Ovary (tissue), 10 donors: ENCODE measurements at places on chromosomes 3 and 15.

DNA sequence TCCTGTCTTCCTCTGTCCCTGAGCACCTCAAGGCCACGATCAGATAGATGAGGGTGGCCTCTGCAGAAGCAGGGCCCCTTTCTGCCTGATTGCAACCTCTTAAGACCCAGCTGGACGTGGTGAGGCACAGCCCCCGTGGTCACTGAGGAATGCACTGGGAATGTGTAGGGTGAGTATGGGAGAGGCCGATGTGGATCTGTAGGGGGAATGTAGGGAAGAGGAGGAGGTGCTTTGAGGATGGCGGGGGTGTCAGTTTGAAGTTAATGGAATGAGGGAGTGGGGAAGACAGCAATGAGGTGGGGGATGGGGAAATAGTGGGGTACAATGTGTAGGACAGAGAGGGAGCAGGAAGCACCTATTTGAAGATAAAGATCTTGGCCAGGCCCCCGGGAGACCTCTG lies 785 bp upstream of the IQCF5 start:
- no peak for DNase-seq

DNA sequence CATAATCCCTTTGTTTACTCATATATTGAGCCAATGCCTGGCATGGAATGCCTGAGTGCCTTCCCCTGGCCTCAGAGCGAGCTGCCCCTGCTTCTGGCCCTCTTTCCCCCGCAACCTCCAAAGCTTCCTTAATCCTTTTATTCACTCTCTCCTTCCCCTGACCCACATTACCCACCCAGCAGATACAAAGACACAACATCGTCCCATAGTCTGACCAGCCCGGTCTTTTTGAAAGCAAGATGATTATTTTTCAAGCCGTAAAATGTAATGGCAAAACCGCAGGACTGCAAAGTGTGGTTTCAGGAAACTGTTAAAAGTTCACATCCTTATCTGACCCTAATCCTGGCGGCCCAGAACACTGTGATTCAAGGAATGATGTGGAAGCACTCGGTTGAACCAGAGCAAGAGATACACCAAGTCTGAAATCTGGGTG lies 78.4 kb upstream of the LRTM1 start:
- no peak for DNase-seq

DNA sequence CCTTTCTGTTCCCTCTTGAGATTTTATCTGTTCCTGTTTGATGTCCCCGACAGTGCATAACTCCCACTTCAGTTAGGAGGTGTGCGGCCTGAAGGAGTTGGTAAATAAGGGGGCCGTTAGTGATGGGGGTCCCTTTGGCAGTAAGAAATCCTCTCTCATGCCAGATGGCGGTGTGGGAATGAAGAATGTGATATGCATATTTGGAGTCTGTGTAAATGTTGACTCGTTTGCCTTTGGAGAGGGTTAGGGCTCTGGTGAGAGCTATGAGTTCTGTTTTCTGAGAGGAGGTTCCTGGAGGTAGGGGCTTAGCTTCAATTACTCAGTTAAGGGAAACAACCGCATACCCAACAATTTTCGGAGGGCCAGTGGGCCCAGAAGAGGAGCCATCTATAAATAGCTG lies 38.8 kb upstream of the RNF7 start:
- no peak for DNase-seq

DNA sequence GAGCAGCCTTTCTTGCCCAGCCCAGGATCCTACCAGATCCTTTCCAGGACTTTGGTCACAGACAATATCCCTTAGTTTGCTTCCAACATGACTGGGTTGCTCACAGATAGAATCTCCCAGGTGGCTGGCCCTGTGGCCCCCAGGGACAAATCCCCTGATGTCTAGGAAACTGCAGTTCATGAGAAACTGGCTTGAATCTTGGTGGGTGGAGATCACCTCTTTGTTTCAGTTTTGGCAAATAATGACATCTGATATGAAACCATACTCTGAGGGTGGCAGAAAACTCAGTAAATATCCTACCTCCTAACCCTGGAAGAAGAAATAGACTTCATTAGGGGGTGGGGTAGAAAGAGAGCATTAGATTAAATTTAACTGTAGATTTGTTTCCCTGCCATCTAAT lies 44.1 kb upstream of the PFN2 start:
- DNase-seq = no peak

DNA sequence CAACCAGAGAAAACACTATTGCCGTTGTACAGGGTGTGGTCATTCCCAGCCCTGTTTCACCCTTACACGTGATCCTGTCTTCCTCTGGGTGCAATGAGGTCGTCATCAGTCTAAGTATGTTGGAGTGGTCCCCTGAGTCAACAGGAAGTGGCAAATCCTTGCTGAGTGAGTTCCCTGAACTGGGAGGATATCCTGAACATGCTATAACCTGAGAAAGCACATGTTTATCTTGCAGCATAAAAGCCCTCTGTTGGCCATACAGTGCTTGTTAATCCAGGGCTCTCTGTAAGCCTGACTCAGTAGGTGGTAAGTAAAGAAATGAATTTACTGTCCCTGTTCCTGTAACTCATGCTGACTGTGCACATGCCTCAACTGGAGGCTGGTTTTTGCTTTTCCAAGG lies 477.8 kb upstream of the RGMA start:
- DNase-seq = no peak

GRCh38 chr15:68379759-68380290 lies 52.1 kb downstream of the ITGA11 start:
- DNase-seq = no peak

- no peak for DNase-seq
Measured at GRCh38 chr3:100900671-100901335, 92.4 kb downstream of the ABI3BP start.

GRCh38 chr3:13047296-13048165 lies 25.7 kb downstream of the IQSEC1 start:
- no peak for DNase-seq

GRCh38 chr3:102181175-102181920 lies 253.5 kb upstream of the ZPLD1 start:
- no peak for DNase-seq

GRCh38 chr3:176740906-176741663 lies 456.2 kb downstream of the TBL1XR1 start:
- no peak for DNase-seq

DNA sequence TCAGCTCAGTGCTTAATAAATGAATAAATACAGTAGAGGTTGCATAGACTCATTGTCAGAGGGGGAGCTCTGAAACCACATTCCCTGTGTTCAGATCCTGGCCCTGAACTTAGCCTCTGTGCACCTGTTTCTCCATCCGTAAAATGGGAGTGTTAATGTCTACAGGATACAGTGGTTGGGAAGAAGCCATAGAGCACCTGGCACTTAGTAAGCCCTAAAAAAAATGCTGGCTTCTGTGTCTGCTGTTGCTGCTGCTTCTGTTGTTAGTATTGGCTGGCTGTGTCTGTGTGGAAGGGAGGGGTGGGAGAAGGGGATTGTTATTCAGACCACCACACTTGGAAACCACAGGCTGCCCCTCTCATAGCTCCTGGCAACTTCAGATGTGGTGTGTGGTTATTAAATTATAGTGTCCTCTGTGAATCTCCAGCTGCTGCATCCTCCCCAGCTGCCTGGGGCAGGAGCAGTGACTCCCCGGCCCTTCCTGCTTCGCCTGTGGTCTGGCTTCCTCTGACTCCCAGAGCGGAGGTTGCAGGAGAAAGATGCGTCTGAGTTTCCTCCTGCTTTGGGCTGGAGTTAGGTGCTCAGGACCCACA lies 31.0 kb downstream of the FGD5 start:
- DNase-seq = no peak

DNA sequence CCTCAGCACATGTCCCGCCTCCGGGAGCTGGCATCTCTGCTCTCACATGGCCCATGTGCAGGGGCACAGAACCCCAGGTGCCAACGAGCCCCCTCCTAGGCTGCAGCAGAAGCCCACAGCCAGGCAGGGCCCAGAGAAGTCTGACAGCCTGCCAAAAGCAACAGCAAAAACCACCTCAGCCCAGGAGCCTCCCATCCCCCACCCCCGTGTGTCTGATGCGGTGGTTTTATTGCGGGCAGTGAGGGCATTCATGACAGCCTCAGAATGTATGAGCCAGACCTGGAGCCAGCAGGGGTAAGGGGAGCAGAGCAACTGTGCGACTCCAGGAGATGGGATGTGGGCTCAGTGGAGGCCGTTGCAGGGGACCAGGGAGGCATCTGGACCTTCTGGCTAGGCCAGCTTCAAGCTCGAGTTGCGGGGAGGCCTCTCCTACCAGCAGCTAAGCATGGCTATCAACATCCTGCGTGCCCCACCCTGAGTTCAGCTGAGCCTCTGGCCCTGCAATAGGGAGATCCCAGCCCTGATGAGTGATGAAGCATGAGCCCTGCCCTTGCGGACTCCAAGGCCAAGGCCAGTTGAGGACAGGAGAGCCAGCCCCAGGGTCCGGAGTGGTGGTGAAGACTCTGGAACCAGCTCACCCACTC lies 52.5 kb downstream of the CYP11A1 start:
- no peak for DNase-seq

- DNase-seq = no peak
Measured at GRCh38 chr3:24684506-24685023, 189.9 kb upstream of the THRB start.

DNA sequence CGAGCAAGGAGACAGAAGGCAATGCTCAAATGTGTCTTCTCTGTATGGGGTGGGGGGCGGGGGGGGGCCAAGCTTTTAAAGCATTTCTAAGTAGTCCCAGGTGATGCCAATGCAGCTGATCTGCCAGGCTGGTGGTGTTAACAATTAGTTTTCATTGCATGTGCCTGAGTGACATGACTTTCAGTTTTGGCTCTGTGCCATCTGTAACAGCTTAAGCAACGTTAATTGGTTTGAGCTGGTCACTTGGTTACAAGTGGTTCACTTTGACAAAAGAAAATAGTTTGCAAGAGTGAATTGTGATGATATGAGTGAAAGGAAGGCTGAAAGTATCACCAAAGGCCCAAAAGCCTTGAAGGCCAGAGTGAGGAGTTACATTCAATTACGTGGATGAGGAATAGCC lies 26.4 kb upstream of the LRIG1 start:
- DNase-seq = no peak

DNA sequence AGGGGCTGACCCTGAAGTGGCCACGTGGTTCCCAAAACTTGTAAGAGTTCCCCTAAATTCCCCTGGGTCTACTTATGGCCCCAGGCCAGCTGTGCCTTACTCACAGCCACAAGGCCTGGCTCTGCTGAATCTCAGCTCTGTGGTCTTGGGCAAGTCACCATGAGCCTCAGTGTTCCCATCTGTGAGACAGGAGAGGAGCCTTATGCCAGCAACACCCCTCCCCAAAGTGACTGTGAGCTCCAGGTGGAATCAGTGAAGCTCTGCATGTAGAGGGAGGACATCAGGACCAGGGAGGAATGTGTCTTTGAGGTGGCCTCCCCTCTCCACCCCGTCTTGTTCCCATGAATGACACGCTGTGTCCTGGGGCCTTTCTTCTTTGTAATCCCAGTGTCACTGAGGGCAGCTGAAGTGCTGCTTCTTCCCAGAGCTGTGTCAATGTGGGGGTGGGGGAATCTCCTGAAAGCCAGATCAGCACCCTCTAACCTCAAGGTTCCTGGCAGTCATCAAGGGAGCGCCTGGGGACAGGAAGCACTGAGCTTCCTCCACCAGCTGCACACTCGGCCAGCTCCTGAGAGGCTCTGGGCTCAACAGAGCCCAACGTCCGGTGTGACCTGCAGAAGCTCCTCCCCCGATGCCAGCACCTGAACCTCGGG lies 258.9 kb downstream of the UACA start:
- peak; percentile 77 for DNase-seq

GRCh38 chr3:84961011-84961410 lies 2.2 kb downstream of the CADM2 start:
- no peak for DNase-seq

GRCh38 chr3:179309225-179310078 lies 13.4 kb upstream of the ZNF639 start:
- DNase-seq = no peak

- no peak for DNase-seq
Measured at GRCh38 chr3:174243171-174243570, 616.0 kb upstream of the NAALADL2 start.

DNA sequence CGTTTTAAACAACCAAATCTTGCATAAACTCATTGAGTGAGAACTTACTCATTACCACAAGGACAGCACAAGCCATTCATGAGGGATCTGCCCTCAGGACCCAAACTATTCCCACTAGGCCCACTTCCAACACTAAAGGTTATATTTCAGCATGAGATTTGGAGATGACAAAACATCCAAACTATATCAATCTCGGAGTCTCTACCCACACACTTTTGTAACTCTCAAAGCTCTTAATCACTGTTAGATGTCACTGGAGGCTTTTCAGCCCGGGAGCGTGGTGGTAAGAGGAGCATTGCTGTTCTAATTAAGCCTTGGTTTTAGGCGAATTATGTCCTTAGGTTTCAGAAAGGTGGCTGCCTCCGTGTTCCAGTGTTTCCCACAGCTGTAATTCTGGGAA lies 86.3 kb downstream of the CNTN6 start:
- DNase-seq = no peak

GRCh38 chr15:73287019-73287418 lies 81.7 kb downstream of the HCN4 start:
- no peak for DNase-seq

DNA sequence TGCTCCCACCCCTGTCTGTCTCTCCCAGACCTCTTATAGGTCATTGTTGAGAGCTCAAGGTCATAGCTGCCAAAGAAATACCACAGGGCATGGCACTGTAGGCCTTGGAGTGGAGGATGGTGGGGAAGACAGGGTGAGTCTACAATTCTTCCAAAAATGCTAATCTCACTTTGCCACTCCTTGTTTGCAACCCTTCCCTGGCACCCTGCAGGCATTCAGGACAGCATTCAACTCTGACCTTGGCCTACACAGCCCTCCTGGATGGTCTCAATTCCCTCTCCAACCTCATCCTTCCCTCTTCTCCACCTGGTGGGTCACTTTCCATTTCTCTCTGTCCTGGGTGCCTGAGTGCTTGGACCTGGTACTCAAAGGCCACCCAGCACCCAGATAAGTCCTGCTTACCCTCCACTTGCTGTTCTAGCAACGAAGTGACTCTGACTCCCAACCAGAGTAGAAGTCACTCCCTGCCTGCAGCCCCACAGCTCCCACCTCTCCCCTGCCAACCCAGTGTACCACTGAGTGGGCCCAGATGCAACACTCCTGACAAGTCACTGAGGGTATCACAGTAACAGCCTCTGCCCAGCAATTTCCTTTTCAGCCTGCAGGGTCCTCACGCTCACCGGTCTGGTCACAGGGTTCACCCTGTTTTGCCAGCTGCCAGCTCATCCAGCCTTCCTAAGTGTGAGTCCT lies 36.6 kb downstream of the AMOTL2 start:
- no peak for DNase-seq

DNA sequence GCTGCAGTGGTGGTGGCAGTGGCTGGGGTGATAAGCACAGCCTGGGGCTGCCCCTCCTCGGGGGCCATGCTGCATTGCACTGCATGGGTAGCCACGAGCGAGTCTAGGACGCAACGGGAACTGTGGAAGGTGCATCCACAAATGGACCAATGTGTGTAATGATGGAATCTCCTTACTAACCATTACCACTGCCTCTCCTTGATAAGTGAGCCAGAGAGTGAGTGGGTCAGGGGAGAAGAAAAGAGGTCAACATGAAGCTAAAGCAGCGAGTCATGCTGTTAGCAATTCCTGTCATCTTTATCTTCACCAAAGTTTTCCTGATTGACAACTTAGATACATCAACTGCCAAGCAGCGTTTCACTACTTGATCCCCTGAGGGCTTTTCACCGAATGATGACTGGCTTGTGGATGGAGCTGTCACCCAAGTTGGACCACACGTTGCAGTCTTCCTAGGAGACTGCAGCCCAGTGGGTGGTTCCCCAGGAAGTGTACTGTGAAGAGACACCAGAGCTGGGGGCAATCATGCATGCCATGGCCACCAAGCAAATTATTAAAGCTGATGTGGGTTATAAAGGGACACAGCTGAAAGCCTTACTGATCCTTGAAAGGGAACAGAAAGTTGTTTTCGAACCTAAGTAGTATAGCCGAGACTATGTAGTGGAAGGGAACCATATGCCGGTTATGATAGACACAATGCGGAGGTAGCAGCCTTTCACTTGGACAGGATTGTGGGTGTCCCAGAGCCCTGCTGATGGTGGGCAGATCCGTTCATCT lies 20.6 kb downstream of the SAMD7 start:
- DNase-seq = no peak
